ENCODE measurements at places on chromosomes 16 and 17.

- no peak for DNase-seq
These were observed 94.2 kb downstream of the KATNIP start for GRCh38 chr16:27644165-27644564.

DNA sequence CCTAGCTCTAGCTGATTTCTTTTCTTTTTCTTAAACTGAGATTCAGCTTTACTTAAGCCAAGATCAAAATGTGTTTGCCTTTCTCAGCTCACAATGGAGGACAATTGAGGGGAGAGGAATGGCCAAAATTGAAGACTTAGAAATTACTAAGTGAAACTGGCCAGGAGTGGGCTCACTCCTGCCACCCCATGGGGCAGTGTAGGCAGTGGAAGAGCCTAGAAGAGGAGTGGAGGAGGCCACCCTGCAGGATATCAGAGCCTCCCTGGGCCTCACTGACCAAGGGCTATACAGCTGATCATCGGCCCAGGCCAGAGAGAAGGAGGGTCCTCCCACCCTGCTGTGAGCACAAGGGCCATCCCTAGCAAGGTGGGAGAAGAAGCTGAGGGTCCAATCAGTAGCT lies 119.8 kb downstream of the CCT6B start:
- DNase-seq = no peak

- no peak for DNase-seq
These were observed 21.1 kb downstream of the CACNG4 start for GRCh38 chr17:66985338-66986237.

GRCh38 chr16:2280981-2281542 lies 13.1 kb upstream of the RNPS1 start:
- no peak for DNase-seq

DNA sequence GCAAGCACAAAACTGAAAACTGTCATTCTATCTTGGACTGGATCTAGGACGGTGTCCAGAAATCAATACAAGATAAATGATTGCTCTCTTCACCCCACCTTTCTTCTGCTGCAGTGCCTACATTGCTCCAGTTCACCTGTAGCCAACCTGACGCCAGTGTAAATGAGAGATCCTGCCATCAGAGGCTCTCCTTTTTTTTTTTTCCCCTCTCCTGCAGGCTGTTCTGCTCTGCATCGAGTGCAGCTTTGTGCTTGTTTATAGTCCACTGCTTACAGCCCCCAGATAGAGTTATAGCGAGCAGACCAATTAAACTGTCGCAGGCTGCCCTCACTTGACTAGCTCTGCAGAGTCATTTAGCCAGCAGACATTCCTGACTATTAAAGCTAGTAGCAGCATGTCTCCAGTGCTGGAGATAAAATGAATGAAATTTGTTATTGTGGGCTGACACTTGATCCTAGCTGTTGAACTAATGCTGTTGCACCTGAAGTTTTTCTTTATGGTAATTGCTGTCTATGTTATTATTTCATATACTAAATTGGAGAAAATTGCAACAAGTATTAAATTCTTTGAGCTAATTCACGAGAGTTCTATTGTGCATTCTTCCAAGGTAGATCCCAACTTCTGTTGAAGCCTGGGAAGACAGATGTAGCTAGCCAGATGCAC lies 257.1 kb downstream of the FTO start:
- DNase-seq = no peak

GRCh38 chr16:72001180-72001874 lies 1.1 kb upstream of the PKD1L3 start:
- DNase-seq = no peak

DNA sequence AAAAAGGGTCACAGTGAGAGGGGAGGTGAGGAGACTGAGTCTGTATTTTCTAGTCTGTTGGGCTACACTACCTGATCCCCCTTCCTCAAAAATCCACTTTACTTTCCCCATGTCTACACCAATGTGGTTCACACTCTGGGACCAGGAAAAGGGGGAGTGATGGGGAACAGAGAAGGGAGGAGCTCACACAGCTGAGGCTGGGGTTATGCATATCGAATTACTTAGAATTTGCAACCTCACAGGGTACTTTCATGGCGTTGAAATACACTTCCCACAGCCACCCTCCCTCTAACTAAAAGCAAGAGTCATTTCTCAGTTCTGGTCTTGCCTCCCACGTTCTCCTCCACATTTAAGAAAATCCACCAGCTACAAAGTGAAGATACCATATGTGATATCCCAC lies 14.1 kb downstream of the MAPT start:
- DNase-seq = no peak

- DNase-seq = no peak
These were observed 31.0 kb upstream of the ADCY9 start for GRCh38 chr16:4147236-4147635.

DNA sequence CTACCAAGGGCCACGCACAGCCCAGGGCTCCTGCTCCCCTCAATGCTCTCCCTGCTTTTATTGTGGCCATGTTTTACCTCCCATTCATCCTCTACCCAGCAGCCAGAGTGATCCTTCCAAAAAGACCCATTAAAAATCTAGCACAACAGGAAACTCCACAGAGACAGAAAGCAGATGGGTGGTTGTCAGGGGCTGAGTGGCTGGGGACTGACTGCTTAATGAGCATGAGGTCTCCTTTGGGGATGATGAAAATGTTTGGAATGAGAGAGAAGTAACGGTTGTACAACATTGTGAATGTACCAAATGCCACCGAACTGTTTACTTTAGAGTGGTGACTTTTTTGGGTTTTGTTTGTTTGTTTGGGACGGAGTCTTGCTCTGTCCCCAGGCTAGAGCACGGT lies 107.4 kb downstream of the GAS7 start:
- no peak for DNase-seq

DNA sequence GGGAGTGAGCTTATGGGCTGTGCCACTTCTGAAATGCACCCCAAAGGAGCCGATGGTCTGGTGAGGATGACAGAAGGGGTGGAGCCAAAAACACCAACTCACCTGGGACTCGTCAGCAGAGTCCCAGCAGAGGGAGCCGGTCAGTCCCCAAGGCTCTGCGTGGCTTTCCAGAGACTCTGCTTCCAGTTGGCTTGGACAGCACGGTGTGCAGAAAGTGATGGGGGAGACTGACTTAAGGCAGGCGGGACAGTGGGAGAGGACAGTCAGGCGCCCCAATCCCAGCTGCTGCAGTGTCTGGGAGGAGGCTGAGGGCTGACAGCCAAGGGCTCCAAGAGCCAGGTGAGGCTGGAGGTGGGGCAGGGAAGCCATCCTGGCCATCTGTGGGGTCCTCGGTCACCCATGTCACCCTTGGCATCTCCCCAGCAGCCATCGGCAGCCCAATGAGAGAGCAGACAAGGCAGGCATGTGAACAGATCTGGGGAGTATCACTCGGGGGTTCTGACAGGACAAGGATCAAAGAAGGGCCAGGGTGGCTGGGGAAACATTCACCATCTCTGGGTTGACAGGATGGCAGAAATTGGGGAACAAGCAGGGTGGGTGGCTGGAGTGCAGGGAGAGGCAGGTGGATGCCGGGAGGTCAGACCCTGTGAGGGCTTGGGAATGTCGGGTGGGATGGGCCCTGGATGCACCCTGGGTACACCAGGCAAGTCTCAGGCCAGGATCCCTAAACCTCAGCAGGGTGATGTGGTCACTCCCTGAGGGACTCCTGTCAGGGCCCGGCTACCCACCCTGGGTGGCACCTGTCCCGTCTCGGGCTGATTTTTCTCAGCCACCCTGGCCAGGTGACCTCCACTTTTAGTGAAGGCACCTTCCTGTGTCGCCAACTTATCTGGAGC lies 8.9 kb upstream of the KRTAP17-1 start:
- no peak for DNase-seq

Data from stimulated activated CD8-positive, alpha-beta memory T cell treated with anti-CD3 and anti-CD28 coated beads, Interleukin-12 subunit alpha, Interleukin-12 subunit beta, amount 100 ng/mL, for 4 hours (primary cell).